HTR-8/SVneo (cell line): ENCODE measurements at places on chromosomes 11 and 22.

- DNase-seq, result no peak
Measured at GRCh38 chr11:19651653-19652052, 61.0 kb upstream of the NAV2 start.

GRCh38 chr11:32435152-32435480 is 223 bp downstream of the WT1 start:
- DNase-seq, result no peak

- no peak for DNase-seq
Measured at GRCh38 chr11:75591966-75592365, 29.9 kb downstream of the SERPINH1 start.

DNA sequence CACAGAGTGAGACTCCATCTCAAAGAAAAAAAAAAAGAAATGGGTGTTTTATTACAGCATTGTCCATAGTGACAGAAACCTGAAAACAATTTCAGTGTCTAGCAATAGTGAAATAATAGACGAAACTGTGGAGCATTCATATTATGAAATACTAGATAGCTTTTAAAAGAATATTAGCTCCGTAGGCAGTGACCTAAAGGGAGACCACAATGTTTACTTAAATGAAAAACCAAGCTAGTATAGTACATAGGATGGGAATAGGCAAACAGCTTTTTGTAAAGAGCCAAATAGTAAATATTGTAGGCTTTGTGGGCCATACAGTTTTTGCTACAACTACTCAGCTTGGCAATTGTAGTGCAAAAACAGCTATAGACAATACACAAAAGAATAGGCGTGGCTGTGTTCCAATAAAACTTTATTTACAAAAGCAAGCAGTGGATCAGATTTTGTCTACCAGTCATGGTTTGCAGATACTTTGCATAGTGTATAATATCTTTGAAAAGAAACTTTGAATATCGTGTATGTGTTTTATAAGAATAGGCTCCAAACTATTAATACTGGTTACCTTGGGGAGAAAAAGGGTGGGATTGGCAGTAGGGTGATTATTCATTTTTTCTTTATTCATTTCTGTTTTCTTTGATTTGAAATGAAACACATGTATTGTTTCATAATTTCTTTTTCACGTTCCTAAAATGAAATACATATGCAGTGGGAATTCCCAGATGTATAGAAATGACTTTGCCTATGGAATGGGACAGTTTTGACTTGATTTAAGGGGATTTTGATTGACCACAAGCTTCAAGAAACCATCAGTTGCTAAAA is 50.7 kb downstream of the PRR5L start:
- DNase-seq, result no peak

- no peak for DNase-seq
Measured at GRCh38 chr11:120632579-120632978, 121.0 kb downstream of the GRIK4 start.

- no peak for DNase-seq
Measured at GRCh38 chr22:20965104-20965887, 1.8 kb upstream of the AIFM3 start.

DNA sequence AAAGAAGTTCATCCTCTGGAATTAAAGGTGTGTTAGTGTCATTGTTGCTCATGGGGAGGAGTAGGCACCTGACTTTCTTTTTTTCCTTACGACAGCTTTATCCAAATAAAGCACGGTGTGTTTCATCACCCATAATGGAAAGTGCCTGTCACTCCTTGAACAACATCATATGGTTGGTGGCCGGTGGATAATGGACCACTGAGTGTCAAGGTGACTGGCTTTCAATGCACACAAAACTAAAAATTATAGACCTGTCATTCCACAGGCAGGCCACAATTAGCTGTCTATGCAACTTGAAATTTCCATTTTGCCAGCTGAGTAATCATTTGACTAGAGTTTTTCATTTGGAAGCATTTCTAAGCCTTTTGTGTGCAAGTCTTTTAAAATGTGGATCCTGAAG is 45.0 kb upstream of the MPPED2 start:
- DNase-seq, result no peak

DNA sequence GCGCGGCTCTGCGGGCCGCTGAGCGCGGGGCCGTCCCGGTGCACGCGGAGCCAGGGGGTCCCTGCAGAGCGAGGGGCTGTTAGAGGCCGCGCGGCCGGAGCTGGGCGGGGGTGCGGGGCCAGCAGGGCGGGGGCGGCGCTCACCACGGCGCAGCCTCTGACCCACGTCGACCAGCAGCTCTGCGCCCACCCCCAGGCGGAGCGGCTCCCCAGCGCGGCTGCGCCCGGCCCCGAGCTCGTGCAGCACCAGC is 385 bp upstream of the SCO2 start:
- no peak for DNase-seq

GRCh38 chr11:3074912-3075589 is 17.8 kb upstream of the CARS1 start:
- DNase-seq, result no peak

- DNase-seq, result no peak
Measured at GRCh38 chr11:66933531-66933930, 24.7 kb downstream of the PC start.

GRCh38 chr11:14423633-14424032 is 64.7 kb upstream of the RRAS2 start:
- no peak for DNase-seq

DNA sequence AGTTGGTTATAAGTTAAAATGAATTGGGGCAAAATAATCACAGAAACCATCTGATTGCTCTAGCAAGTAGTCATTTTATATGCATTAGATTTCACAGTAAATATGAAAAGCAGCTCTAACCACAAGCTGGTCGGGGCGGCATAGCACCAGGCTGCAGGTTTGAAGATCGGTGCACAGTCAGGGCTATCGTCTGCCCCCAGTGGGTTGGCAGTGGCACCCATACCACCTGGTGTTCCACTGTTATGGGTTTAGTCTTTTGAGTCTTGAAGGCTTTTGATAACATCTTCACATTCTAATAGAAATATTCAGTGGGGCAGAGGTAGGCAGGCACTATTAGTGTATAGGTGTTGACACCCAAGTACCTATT is 62.1 kb downstream of the GRK3 start:
- no peak for DNase-seq
